ENCODE measurements at places on chromosomes 1 and 21. TPM values are rescaled to one million over a fixed set of nuclear protein-coding genes. Genes with fewer than 3 reads are reported as not detected.

Gene GJA4
- 30.8 TPM for total RNA-seq

Gene KCNA3
- 1.0 TPM for total RNA-seq

Gene HES5
- 8.2 TPM for total RNA-seq

Gene NCAM2
- total RNA-seq = 0.76 TPM

Gene TSPEAR
- 0.06 TPM for total RNA-seq

Gene KLHDC9
- 0.42 TPM for total RNA-seq

Gene NPR1
- total RNA-seq = 5.3 TPM

Gene TBX19
- 7.5 TPM for total RNA-seq

Gene RNF220
- total RNA-seq = 122 TPM

Gene LRP8
- 0.76 TPM for total RNA-seq

Gene EVI5
- 23.3 TPM for total RNA-seq

Gene BARHL2
- not detected for total RNA-seq

Gene ANKRD65
- total RNA-seq = 10.9 TPM

Gene ZSWIM5
- total RNA-seq = 1.3 TPM

Gene FCAMR
- total RNA-seq = not detected

Gene OR2AK2
- not detected for total RNA-seq

Gene TRIM45
- total RNA-seq = 1.6 TPM

Gene GRHL3
- 205 TPM for total RNA-seq

Gene PRAMEF1
- total RNA-seq = not detected

Gene NMNAT2
- 0.34 TPM for total RNA-seq

Gene IGFN1
- not detected for total RNA-seq

Gene IL22RA1
- 51.7 TPM for total RNA-seq

Gene GPR3
- 1.3 TPM for total RNA-seq

Gene SPATA1
- not detected for total RNA-seq

Gene RBM11
- not detected for total RNA-seq

Gene MYOG
- not detected for total RNA-seq

Gene CNR2
- total RNA-seq = not detected

Gene MRPS21
- 49.7 TPM for total RNA-seq

Gene KIF21B
- 0.38 TPM for total RNA-seq

Gene SYT14
- total RNA-seq = 0.12 TPM

Gene IFNLR1
- 16.4 TPM for total RNA-seq

Gene ERICH3
- total RNA-seq = not detected

Gene S100A12
- total RNA-seq = not detected

Gene LEFTY1
- 0.19 TPM for total RNA-seq

Data from lower leg skin (tissue), 4 donors.